CD4-positive, alpha-beta T cell treated with Interleukin-4 for 1 hour (primary cell): ENCODE measurements at places on chromosomes 16 and 17.

DNA sequence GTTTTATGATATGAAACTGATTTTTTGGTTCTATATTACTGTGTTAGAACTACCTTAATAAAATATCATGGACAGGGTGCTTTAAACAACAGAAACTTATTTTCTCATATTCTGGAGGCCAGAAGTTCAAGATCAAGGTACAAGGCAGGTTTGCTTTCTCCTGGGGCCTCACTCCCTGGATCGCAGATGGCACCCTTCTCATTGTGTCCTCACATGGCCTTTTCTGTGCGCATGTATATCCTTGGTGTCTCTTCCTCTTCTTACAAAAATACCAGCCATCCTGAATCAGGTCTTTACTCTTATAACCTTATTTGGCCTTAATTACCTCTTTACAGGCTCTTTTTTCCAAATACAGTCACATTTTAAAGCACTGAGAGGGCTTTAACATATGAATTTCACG, 906.1 kb downstream of the CDH11 start:
- DNase-seq: no peak

DNA sequence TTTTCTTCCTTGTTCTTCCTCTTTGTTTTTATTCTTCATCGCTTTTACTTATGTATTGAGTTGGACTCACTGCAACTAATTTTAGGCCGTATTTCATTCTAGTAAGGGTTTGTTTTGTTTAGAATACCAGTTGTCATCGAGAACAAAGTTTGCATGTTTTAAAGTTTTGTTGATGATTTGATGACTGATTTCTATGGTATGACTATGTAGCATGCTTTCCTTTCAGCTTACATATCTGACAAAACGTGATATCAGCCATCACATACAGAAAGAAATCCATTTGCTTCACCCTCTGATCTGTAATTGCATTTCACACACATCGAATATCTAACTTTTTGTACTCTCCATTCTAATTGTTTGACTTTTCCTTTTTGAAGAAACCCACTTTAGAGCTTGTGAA, 4.0 kb downstream of the PRKCA start:
- no peak for DNase-seq

GRCh38 chr17:58369214-58370031, 17.4 kb upstream of the SUPT4H1 start:
- DNase-seq: no peak

DNA sequence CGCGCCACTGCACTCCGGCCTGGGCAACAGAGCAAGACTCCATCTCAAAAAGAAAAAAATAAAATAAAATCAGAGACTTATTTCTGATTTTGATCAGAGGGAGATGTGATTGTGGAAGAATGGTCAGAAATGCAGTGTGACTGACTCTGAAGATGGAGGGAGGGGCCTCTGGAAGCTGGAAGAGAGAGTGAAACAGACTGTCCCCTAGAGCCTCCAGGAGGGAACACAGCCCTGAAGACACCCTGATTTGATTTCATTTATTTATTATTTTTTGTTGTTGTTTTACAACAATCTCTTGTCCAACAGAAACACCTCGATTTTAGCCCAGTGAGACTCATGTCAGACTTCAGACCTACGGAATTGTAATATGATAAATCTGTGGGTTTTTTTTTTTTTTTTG, 26.1 kb downstream of the BCL7C start:
- DNase-seq: no peak

GRCh38 chr17:935485-935884, 44.1 kb downstream of the NXN start:
- DNase-seq: no peak
